IMR-90 (cell line): ENCODE measurements at places on chromosomes 3 and 15.

DNA sequence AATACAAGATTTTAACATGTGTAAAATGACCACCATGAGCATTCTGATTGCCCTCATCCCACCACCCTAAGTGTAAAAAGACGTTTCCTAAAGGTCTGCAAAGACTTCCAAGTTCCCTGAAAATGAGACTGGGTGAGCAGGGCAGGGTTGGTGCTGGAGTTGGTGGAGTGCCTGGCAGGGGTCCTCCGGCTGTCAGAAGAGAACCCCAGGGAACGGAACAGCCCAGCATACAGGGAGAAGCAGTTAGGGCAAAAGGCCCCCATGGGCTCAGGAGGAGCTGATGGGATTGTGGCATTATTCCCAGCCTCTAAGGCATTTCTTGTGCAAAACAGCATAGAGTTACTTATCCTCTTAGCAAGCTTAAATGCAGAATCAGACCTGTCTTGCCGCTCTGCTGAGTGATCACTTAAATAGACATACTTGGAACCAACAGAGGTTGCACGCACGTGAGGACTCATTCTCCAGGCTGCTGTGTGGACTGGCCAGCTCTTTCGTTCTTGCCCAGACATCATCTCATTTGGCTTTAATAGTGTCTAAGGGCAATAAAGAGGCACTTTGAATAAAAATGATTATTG, 36.0 kb downstream of the XYLB start:
- H3K36me3 ChIP-seq, result peaks cover 5% of the 10 kb centered on the region; the same call in 1 of the 2 replicates
- H3K4me3 ChIP-seq, result no peak overlapping the region
- H3K27me3 ChIP-seq, result no peaks in the 10 kb centered on the region
- no peaks in the 10 kb centered on the region; the same call in 1 of the 2 replicates for H3K4me1 ChIP-seq

GRCh38 chr3:48684480-48685143, 1.1 kb downstream of the NCKIPSD start:
- peak overlapping the region; percentile 99 for H3K4me3 ChIP-seq
- DNase-seq, result peak; percentile 38
- H3K27ac ChIP-seq, result peak overlapping the region; percentile 65
- H3K36me3 ChIP-seq, result peaks cover 55% of the 10 kb centered on the region
- peaks cover 47% of the 10 kb centered on the region for H3K4me1 ChIP-seq

DNA sequence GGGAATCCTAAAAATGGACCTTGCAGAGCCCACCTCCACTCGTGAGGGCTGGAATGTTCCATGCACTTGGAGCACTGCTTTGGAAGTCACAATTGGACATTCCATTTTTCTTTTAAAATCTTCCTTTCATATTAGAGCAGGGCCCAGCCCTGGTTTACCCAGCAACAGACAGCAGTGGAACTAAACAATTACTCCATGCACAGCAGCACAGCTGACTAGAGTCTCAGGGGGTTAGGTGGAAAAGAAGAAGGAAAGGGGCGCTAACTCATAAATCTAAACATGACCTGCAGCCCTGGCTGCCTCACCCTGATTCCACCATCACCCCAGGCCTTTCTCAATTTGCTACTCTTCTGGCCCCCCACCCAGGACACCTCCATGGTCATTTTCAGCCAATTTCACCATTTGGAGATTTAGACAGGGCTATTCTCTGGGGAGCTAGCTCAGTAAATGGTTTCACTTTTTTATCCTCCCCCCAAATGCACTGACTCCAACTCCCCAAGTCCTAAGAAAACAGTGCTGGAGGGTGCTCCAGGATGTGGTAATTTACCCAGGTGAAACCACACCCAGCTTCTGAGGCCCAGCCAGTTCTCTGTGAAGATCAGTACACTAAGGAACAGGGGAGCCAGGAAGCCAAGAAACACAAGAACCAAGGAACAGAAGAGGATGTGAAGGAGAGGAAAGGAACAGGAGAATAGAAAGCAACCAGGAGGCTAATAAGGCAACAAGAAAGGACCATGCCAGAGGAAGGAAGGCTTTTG, 1.6 kb upstream of the LRRC31 start:
- peaks cover 8% of the 10 kb centered on the region for H3K27me3 ChIP-seq
- no peak for DNase-seq
- H3K27ac ChIP-seq, result no peak overlapping the region
- no peaks in the 10 kb centered on the region for H3K4me1 ChIP-seq
- H3K36me3 ChIP-seq, result no peaks in the 10 kb centered on the region
- no peak overlapping the region for H3K4me3 ChIP-seq

DNA sequence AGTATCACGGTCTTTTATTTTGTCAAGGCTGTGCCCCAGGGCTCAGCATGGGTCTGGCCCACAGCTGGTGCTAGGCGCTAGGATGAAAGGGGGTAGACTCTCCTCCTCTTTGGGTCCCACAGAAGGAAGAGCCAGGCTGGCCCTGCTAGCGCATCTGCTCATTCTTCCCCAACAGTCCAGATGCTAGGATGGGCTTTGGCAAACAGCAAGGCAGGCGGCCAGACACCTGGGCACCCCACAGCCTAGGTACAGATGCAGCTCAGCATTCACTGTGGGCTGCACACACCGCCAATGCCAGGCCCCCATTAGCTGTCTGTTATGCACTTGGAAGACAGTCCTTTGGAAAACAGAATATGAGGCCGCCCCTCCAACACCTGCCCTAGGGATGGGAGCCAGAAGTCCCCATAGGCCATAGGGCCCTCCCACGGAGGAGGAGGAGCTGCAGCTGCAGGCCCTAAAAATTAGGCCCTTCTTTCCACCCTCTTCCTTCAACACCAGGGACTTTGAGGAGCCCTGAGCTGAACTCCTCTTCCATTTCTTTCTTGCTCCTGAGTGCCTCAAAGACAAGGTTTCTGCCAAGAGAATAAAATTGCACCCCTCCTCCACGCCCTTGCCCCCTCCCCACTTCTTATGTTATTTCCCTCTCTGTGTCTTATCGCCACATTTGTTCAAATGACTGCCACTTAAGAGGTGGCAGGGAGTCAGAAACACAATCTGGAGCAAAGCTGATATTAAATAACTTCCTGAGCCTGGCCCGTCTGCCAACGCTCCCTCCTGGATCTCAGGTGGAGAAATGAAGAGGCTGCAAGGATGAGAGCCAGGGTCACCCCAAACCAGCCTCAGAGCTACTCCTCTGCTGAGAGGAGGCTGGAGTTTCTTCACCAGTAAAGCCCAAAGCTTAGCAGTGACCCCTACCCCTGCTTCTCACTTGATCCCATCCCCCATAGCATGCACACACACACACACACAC, 13.7 kb downstream of the NTRK3 start:
- H3K4me1 ChIP-seq, result no peaks in the 10 kb centered on the region
- DNase-seq, result no peak
- H3K27me3 ChIP-seq, result no peaks in the 10 kb centered on the region
- no peak overlapping the region for H3K27ac ChIP-seq

DNA sequence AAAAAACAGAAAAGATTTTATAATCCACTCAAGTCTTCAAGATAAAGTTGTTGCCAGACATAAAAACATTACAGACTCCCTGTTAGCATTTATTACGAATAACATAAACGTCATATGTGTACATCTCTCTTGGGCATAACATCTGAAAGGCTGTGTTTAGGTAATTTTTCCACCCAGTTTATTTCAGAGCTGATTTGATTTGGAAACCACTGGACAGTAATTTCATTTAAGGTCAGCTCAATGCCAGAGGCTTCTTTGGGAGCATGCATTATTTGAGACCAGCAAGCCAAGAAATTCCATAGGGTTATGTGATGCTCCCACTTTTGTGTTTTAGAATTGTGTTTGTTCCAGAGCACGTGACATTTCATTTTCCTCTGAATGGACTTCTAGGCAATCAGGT, 196.0 kb downstream of the AKAP13 start:
- no peaks in the 10 kb centered on the region for H3K27me3 ChIP-seq
- H3K4me3 ChIP-seq, result no peak overlapping the region
- H3K27ac ChIP-seq, result no peak overlapping the region
- DNase-seq, result no peak
- peaks cover 21% of the 10 kb centered on the region for H3K36me3 ChIP-seq

GRCh38 chr3:146679995-146680394, 74.8 kb upstream of the PLSCR5 start:
- no peak overlapping the region for H3K4me3 ChIP-seq
- H3K27ac ChIP-seq, result no peak overlapping the region
- H3K36me3 ChIP-seq, result no peaks in the 10 kb centered on the region
- DNase-seq, result no peak
